Activated naive CD4-positive, alpha-beta T cell treated with anti-CD3 and anti-CD28 coated beads, Interleukin-2, amount 10 ng/mL, durations not matched to agents 7 days and 5 days (primary cell): ENCODE measurements at places on chromosomes 13 and 19.

- DNase-seq = no peak
Observed at GRCh38 chr19:46783670-46784069, 4.7 kb downstream of the SLC1A5 start.

DNA sequence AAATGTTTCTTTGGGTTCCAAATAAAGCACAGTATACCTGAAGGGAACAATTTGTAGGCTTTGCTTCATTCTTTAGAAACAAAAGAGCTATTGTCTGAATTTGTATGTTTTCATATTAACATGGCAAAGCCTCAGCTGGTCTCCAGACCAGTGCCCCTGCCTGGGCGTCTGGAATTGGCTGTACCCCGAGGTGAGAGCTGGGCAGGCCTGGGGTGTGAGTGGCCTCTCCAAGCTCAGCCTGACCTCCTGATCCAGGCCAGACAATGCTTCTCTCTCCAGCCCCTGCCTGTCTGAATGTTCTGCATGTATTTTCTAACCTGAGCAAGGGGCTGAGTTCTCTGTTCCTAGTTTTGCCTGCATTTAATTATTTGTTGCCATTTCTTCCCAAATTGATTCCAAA, 66.3 kb upstream of the MCF2L start:
- DNase-seq = no peak

GRCh38 chr19:1125601-1126467, 22.0 kb downstream of the GPX4 start:
- DNase-seq = no peak

- DNase-seq = no peak
Observed at GRCh38 chr13:22425087-22425486, 754.2 kb downstream of the FGF9 start.

GRCh38 chr13:91349992-91350911, 2.8 kb downstream of the MIR17HG start:
- DNase-seq = no peak

GRCh38 chr13:104996022-104996421, 1539.4 kb downstream of the EFNB2 start:
- DNase-seq = no peak

DNA sequence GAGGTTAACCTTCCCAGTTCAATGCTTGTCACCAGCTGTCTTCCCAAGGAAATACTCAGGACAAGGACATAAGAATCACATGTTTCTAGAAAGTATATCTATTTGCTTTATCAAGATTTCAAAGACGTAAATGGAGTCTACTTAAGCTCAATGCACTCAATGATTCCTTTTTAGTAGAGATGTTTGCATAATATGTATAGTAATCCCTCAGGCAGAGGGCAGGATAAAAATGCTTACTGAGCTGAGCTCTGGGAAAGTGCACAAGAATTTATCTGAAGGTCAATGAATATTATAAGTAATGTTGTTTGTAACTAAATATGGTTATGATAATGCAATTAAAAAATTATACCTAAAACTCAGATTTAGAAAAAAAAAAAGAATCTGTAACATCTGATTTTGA, 1309.4 kb upstream of the SLC10A2 start:
- DNase-seq = no peak

- no peak for DNase-seq
Observed at GRCh38 chr19:1041835-1042685, 2.2 kb downstream of the ABCA7 start.

DNA sequence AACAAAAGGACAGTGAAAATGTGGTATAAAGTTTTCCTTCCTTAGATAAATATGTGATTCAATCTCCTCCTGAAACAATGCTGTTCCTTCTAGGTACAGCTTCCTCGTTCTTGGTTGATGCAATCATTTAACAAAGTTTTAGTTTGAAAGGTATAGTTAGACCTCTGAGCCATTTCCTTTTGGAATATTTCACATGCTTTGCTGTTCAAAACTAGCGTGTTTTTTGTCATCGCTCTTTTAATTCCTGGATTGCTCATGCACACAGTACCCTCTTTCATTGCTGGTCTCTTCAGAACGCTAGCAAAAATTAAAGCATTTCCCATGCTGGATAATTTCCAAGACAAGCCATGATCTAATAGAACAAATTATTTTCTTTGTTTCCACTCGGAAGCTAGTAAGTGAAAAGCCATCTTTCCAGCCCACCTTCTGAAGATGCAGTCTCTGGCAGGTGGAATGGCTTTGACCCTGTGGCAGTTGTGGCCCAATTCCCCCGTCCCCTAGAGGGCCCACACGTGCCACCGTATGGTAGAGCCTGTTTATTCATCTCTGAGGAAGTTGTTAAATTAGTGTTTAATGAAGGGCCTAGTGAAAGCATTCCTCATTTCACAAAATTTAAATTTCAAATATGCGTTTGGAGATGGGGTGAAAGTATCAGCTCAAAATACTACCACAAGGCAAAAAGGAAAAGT, 1040.6 kb upstream of the SLC10A2 start:
- no peak for DNase-seq

DNA sequence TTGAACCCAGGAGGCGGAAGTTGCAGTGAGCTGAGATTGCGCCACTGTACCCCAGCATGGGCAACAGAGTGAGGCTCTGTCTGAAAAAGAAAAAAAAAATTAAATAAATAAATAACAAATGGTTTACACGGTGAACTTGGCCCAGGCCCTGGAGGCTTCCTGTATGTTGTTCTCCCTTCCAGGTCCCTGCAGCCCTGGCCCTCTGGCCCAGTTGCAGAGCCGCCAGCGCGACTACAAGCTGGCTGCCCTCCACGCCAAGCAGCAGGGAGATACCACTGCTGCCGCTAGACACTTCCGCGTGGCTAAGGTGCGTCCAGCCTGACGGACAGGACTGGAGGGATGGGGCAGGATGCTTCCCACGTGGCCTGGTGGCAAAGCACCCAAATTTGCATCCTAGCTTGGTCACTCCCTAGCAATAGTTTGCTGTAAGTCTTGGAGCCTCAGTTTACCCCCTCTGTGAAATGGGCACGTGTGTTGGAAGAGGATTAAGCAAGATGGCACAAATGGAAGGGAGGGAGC, 11.9 kb downstream of the CC2D1A start:
- no peak for DNase-seq

- DNase-seq = no peak
Observed at GRCh38 chr13:27621116-27621365, 651 bp upstream of the POLR1D start.

DNA sequence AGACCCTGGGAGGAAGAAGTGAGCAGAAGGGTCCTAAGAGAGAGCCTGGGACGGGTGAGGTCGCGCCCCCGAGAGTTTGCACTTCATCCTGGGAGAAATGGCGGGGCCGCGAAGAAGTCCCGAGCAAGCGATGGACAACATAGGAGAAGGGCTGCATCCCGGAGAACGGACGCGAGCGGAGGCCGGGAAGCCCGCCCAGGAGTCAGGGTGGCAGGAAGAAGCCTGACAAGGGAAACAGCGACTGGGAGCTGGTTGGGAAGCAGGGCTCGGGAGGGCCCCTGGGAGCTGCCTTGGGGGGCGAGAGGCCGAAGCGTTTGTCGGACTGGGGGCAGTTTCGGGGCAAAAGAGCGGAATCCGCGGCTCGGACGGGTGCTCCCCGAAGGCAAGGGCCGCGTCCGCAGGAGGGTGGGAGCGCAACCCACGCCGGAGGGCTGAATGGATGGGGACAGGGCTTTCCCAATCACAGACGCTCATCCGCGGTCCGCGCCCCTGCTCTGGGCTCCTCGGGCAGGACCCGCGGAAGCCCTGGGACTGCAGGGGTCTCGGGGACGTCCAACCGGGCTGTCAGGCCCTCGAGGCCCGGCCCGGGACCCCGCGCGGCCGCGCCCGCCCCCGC, 469 bp downstream of the ABHD17A start:
- DNase-seq = no peak
